ENCODE measurements at places on chromosomes 2 and 18. TPM values are rescaled to one million over a fixed set of nuclear protein-coding genes. Genes with fewer than 3 reads are reported as not detected.

The STPG4 gene
- not detected for total RNA-seq

The CD8B2 gene
- not detected for total RNA-seq

The TFPI gene
- 52.1 TPM for total RNA-seq

The REG1B gene
- not detected for total RNA-seq

The GFPT1 gene
- 60.1 TPM for total RNA-seq

The HOXD11 gene
- not detected for total RNA-seq

The FBXO36 gene
- 3.1 TPM for total RNA-seq

The AMER3 gene
- total RNA-seq, result not detected

The CD302 gene
- 24.5 TPM for total RNA-seq

The EFR3B gene
- total RNA-seq, result 6.1 TPM

The PLEKHH2 gene
- 26.0 TPM for total RNA-seq

The CFAP65 gene
- total RNA-seq, result not detected

The OBSL1 gene
- 105 TPM for total RNA-seq

The MAP2 gene
- 11.5 TPM for total RNA-seq

The EGR4 gene
- not detected for total RNA-seq

The OSR1 gene
- total RNA-seq, result 20.1 TPM

The DNAJC5G gene
- total RNA-seq, result not detected

The ASAP2 gene
- total RNA-seq, result 29.5 TPM

The SKOR2 gene
- total RNA-seq, result not detected

The NRP2 gene
- total RNA-seq, result 28.8 TPM

The REEP1 gene
- total RNA-seq, result 29.3 TPM

The STK39 gene
- total RNA-seq, result 26.4 TPM

The TMBIM1 gene
- 152 TPM for total RNA-seq

All from tongue (tissue), 3 donors.